ENCODE measurements at places on chromosomes 1 and 21. TPM values are rescaled to one million over a fixed set of nuclear protein-coding genes. Genes with fewer than 3 reads are reported as not detected.
A peak's percentile ranks its signal among the peaks of the same experiment; 100 is the strongest.

- peak; percentile 95 for DNase-seq
Observed at GRCh38 chr21:34526618-34527290, 14.7 kb upstream of the KCNE1 start.

The BTBD8 gene
- 8.1 TPM for total RNA-seq

DNA sequence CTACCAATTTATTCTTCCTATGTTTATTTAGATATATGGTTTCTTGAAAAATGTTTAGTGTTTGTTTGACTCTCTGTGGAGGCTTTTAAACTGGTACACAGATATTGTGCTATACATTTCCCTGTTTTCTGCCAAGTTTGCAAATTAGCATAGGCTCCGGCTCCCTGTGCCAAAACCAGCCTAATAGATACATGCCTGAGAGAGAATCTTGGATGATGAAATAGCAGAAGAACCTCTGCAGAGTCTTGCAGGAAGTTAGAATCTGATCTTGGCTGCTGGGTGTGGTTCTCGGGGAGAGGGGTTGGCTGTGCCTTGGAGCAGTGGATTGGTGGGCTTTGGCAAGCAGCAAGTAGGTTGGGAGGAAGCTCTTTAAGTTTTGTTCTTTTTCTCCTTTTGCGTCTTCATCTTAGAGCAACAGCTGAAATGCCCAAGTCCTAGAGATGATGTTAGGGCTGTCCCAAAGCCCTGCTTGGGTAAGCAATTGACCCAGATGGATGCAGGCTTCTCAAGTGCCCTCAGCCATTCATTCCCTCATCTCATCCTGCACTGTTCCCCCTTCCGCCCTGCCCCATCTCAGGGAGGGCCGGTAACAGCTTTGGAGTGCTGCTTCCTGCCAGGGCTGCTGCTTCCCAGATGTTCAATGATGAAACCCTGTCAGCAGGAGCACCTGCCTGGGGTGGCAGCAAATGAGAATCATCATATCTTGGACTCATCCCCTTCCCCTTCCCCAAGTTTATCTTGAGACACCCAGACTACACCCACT is 9.3 kb downstream of the PLA2G2A start:
- DNase-seq, result no peak

DNA sequence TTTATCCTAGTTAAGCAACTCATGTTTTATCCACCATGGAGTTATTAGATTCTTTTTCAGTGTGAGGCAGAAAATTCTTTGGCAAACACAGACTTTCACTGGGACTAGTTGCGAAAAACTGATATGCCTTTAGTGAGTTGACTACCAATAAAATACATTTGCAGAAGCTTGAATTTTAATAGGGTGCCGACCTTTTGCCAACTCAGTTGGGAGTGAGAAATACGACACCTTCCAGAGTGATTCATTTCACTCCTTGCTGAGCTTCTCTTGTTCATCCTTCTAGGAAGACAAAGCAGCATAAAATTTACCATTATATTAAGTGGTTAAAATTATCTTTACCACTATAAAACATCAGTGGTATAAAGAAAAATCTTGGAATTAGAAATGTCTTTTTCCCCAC is 1.2 kb upstream of the KRTAP23-1 start:
- no peak for DNase-seq

The LRRIQ3 gene
- 0.41 TPM for total RNA-seq

DNA sequence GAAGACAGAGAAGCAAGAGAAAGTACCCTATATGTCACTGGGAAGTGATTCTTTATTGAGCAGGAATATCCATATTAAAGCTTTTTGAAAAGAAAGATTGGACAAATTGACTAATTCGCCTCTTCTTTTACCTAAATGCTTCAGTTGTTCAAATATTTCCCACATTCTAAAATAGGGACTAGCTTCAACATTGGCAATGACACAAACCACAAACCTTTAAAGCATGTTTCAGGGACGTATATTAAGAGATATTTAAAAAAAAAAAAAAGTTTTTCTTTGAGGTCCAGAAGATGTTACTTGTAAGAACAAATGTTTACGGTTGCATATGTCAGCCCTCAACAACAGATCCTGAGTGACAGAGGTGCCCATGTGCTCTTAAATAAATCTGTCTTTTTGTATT is 235.0 kb upstream of the NFIA start:
- DNase-seq, result no peak

The VANGL1 gene
- total RNA-seq, result 8.4 TPM

The CD101 gene
- 3.0 TPM for total RNA-seq

The SELL gene
- total RNA-seq, result 4.3 TPM

DNA sequence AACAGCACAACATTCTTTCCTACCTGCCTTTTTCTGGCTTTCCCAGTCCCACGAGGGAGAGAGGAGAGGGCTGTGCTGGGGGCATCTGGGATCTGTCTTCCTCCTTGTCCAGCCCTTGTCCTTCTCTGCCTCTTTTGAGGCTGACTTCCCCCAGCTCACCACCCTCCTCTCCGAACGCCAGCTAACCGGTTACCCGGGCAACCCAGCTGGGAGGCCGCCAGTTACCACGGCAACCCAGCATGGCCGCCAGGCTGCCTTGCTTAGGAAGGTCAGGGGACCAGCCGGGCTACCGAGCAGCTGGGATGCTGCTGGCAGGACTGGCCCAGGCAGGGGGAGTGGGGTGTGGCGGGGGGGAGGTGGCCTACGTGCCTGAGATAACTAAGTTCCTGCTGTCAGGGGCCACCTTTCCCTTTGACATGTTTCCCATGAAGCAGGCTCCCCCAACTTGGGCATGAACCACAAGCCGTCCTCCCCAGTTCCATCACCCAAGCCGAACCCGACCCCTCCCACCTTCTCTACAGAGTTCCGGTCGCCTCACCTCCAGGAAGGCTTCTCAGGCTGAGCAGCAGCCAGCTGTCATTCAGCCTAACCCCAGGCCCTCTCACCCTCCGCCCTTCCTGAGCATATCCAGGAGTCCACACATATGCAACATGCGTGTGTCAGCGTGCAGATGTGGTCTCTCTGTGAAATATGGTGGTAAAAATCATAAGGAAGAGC is 8.7 kb downstream of the PLEKHA6 start:
- peak; percentile 92 for DNase-seq

The IGSF9 gene
- total RNA-seq, result 8.7 TPM

The ZNF281 gene
- total RNA-seq, result 13.5 TPM

GRCh38 chr1:12275370-12275769 is 45.5 kb downstream of the VPS13D start:
- peak; percentile 40 for DNase-seq

The PLA2G2C gene
- total RNA-seq, result not detected

The SPRR2A gene
- total RNA-seq, result 3.1 TPM

The HSPG2 gene
- total RNA-seq, result 381 TPM

GRCh38 chr1:100392756-100393155 is 40.5 kb downstream of the CDC14A start:
- no peak for DNase-seq

The ZFP69B gene
- total RNA-seq, result 1.5 TPM

GRCh38 chr1:234730770-234731568 is 121.0 kb upstream of the IRF2BP2 start:
- DNase-seq, result no peak

DNA sequence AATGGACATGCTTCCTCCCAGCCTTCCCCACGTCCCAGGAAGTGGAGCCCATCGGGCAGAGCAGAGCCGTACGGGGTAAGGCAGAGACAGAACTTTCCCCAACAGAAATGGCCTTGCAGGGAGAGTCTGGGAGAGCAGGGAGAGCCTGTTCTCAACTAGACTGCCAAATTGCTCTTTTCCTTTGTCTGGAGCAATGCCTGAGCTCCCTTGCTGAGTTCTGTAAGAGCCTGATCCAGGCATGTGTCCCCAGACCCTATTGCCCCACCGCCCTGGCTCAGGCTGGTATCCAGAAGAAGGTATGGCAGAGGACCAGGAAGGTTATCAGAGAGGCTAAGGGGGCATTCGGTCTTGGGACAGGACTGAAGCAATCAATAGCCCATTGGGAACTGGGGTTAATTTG is 79.9 kb downstream of the TMEM53 start:
- no peak for DNase-seq

- peak; percentile 56 for DNase-seq
Observed at GRCh38 chr1:71047635-71048607, at the start of gene PTGER3. TSS of gene PTGER3 (minus strand) at chr1:71047816. CDS start at chr1:71047577, 239 bp downstream.

The NENF gene
- total RNA-seq, result 78.7 TPM

The COA6 gene
- total RNA-seq, result 24.6 TPM

DNA sequence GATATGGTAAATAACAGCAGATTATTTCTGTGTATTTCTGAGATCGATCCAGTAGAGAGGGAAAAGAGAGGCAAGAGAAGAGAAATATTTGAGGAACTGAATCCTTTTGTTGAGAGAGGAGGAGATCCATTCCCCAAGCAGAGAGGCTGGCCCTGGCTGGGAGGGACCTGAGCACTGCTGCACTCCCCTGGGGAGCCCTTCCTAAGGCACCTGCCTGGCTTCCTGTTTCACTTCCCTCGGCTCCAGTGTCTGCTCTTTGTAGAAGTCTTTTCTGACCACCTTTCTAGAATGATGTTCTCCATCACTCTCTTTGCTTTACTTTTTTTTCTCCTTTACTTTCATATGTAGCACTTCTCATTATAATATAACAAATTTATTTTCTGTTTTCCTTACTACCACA is 42.3 kb upstream of the SLC6A9 start:
- no peak for DNase-seq

GRCh38 chr1:94025383-94026340 is 95.3 kb downstream of the ABCA4 start:
- DNase-seq, result peak; percentile 85

- DNase-seq, result peak; percentile 68
Observed at GRCh38 chr1:243482141-243483022, 226.5 kb downstream of the SDCCAG8 start.

DNA sequence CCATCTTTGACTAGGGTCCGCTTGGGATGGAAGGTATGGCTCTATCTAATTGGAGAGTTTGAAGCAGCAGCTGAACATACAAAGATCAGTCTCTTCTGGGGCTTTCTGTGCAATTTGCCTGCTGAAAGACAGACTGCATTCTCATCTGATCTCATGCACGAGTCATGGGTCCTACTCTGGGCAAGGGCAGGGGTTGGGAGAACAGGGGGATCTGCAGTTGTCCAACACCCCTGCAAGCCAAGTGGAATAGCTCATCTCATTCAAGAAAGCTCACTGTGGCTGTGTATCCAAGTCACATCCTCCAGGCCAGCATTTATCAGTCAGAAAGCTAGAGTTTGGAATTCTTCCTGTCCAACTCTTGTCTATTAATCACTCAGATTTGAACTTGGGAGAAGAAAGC is 177.2 kb upstream of the C8B start:
- DNase-seq, result no peak

The NECTIN4 gene
- 18.0 TPM for total RNA-seq

GRCh38 chr1:49016030-49016977 is 239.6 kb upstream of the BEND5 start:
- DNase-seq, result no peak

- peak; percentile 91 for DNase-seq
Observed at GRCh38 chr1:5811419-5811818, 180.8 kb downstream of the NPHP4 start.

DNA sequence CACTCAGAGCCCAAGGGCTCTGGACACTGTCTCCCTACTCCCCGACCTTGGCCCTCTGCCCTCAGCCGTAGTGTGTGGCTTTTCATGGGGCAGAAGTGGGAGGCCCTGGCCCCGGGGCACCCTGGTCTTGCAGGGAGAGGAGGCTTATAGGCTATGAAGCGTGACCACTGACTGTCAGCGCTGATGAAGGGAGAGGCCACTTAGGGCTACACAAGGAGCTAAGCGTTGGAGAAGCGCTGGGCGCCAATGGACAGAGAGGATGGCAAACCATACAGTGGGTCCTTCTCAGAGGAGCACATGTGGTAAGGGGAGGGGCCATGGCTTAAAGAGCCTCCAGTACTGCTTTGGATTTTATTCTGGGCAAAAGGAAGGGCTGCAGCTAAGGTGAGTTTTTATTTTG is 7.9 kb downstream of the CRABP2 start:
- DNase-seq, result no peak

The HIVEP3 gene
- total RNA-seq, result 2.5 TPM

The KIF2C gene
- total RNA-seq, result 12.5 TPM

DNA sequence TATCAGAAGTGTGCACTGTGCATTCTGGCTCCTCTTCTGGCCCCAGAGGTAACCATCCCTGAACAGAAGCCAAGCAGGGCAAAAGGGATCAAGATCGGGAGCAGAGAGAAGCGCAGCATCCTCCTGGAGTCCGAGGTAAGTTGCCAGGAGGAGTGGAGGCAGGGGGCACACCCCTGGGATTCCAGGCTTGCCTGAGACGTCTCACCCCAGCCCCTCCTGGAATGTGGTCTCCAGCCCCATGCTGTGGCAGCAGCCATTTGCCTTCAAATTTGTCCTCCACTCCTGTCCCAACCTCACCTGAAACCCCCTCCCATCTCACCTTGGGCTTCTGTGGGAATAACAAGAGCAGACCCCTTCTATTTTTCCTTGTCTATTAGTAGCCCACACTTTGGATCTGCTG is 10.1 kb downstream of the LRRC71 start:
- no peak for DNase-seq

- DNase-seq, result no peak
Observed at GRCh38 chr1:1940123-1940425, 21.0 kb upstream of the TMEM52 start.

The ARHGEF16 gene
- total RNA-seq, result 7.6 TPM
